ENCODE measurements at places on chromosomes 5 and 9.

DNA sequence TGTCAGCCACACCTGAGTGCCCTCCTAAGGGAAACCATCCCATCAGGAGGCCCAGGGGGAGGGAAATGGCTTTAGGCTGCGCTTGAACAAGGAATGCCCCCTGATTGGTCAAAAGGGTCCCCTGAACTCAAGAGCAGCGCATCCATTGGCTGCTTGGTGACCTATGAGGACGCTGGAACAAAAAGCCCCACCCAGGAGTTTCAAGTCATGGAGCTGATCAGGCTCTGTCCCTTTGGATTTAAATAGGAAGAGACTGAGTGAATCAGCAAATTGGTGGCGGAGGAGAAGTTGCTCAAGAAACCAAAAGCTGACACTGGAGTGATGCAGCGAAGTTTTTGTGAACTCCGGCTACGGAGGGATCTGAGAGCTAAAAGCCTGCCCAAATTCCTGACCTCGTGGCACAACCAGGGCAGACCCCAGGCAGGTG, 66.7 kb downstream of the SMIM23 start:
- no peak for DNase-seq

GRCh38 chr5:163505049-163505367, 411 bp upstream of the MAT2B start:
- no peak for DNase-seq

DNA sequence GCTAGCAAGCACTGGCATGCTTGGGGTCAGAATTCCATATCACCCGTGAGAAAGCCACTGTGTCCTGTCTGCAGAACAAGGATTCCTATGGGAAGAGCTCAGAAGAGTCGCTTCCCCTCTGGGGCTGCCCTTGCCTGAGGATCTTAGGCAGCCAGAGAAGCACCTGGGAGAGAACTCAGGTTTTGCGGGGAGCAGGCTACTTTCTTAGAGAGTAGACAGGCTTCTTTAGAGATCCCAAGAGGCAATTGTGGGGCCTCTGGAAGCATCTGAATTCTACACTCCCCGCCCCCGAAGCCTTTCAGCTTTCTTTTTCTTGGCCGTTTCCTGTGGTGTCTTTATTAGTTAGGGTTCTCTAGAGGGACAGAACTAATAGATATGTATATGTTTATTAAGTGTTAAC, 40.9 kb downstream of the PHF2 start:
- DNase-seq, result no peak

- DNase-seq, result no peak
Observed at GRCh38 chr5:74020503-74020902, 394.5 kb downstream of the ARHGEF28 start.

DNA sequence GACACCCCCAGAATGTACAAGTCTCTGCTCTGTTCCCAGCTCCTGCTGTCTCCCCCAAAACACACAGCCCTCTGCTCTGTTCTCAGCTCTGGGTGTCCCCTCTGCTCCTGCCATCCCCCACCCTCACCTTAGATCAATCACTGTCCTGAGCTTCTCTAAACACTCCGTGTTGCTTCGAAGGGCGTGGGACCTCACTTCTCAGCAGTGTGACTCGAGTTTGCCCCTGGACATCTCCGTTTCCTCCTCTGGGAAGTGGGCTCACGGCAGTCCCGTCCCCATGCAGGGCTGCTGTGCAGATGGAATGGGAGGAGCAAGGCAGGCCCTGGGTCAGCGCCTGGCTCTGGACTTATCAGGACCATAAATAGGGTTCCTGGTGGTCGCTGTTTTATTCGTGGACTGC, 98.0 kb upstream of the RAPGEF1 start:
- DNase-seq, result no peak

- no peak for DNase-seq
Observed at GRCh38 chr5:135599421-135600151, 20.8 kb upstream of the CXCL14 start.

DNA sequence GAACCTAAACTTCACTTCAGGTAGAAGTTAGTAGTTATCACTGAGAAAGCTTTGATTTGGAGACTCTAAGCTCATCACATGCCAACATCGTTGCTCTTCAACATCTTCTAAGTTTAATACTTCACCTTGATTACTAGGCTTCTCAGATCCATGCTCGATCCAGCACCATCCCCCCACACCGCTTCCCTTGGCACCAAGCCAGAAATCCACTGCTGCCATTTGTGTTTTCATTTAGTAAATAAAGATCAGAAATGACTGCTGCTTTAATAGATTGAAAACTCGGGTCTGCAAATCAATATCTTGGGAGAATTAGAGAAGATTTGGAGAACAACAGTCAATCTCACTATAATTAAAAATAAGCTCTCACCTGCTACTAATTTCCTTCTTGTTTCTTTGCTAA, 214.7 kb upstream of the NR4A3 start:
- DNase-seq, result no peak

DNA sequence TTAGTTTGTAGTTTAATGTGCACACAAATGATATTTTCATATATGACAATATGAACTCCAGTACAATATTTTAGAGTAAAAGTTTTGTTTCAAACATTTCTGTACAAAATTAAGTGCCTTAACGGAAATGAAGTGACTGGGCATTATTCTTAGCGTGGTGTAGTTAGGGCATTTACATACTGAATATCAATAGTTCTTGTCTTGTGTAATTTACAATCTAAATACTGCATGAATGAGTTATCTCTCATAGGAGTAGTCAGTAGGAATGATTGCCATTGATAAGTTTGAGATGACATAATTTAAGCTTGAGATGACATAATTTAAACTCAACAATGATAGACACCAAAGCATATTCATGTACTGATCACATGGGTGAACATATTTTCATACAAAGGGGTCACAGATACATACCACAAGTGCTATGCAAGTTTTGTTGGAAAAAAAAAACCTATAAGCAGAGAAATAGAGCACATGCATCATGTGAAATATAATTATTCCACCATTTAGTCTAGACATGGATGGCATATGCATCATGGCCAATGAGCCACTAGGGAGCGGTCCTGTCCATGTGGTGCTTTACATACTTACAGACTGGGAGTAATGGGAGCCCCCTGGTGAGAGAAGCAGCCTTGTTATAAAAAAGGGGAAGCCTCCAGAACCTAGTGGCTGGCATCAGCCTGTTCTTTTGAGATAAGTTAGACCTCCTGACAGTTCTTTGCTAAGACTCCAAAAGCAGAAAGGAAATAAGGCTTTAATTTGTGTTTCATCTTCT, 1523.9 kb downstream of the MAT2B start:
- DNase-seq, result no peak

- no peak for DNase-seq
Observed at GRCh38 chr5:82364497-82364896, 86.3 kb upstream of the RPS23 start.

DNA sequence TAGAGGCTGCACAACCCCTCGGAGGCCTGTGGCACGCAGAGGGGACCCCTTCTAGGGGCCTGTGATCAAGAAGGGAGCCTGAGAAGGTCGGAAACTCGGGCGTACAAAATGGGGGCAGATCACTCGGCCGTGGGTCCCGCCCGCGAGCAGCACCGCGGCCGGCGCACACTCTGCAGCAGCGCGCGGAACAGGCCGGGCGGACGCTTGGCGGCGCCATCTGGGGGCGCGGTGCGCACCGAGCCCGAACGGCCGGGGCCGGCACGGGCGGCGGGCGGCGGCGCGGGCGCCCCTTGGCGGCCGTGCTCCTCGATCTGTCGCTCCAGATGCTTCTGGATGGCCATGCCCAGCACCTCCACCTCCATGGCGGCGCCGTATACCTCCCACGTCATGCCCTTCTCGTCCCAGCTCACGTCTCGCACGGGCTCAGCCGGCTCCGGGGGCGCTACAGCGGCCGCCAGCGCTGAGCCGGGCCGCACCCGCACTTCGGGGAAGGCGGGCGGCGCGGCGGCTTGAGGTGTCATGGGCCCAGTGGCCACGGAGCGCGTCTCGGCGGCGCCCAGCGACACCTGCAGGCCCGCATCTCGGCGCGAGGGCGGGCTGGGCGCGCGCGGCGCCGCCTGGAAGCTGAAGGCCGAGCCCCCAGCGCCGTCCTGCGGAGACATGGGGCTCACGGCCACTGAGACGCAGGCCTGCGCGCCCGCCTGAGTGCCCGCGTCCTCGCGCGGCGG, 13.1 kb downstream of the GPRIN1 start:
- peak; percentile 33 for DNase-seq

GRCh38 chr9:97307091-97307490, 368 bp upstream of the CCDC180 start:
- no peak for DNase-seq

- DNase-seq, result no peak
Observed at GRCh38 chr5:139023286-139023685, 148.2 kb upstream of the LRRTM2 start.

GRCh38 chr9:133108794-133109641, 12.0 kb downstream of the RALGDS start:
- no peak for DNase-seq

DNA sequence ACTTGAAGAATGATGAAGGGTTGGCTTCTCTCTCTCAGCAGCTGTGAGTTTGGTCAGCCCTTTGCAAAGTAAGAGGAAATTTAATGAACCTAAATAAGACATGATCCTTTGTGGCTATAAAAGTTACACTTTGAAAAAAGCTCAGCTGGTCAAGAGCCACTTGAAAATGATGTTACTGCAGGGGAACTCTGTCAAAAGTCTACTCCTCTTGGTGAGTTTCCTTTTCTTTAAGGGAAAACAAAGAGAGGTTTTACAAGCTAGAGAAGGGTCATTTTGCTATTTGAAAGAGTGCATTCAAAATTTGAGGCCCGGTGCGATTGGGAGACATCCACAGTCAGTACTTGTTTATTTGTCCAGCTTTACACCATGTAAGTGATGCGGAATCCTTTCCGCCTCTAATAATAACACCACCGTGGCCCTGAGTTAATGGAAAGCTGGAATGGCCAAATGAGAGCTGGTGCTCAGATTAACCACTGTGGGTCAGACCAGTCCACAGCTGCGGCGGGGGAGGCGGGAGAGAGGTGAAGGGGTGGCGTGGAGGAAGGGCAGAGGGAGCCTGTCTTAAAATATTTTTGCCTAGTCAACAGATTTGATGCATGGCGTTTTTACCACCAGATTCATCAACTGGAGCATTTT, 404.0 kb downstream of the TLE4 start:
- DNase-seq, result no peak

- DNase-seq, result peak; percentile 48
Observed at GRCh38 chr9:79583952-79584654, 12.3 kb downstream of the TLE4 start.

GRCh38 chr9:79357616-79358015, 214.1 kb upstream of the TLE4 start:
- no peak for DNase-seq

DNA sequence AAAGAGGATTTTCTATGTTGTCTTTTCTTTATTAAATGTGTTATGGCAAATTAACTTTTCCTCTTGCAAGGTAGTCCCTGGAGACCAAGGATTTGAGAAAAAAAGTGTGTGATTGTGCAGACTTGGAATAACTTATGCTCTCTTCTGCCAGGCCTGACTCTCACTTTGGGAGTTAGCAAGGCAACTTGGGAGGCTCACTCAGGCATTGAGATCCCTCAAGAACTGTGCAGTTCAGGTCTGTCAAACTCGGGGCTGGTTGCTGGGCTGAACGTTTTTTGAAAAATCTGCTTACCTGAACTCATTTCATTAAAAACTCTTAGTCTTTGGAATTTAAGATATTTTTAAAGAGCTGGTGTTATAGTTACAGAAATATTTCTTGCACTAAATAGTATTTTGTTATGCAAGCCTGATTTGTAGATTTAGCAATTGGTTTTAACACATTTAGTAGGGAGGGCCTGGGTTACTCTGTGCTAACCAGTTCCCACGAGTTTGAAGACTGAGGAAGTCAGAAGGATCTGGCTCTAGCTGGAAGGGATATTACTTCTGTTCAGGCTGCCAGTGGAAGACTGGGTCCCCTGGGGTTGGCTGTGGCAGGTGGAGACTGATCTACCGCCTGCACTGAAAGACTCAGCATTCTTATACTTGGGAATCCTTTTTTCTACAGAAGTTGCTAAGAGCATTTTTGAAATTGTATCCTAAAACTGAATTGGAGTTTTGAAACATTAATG, 150.4 kb upstream of the PCSK5 start:
- DNase-seq, result no peak

DNA sequence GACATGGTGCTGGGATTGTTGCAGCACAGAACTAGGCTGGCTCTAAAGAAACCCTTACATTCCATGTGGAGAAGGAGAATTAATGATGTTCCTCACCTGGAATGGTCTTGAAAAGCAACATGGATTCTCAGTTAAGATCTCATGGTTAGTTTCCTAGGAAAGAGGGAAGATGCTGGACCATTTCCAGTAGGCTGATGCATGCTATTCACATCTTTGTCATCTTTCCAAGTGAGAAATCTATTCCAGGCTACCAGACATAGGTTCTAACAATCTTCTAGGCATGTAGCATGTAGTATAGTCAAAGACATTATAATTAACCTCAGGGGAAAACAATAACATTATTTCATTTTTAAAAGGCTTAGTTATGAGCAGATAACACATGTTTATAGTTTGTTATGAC, 44.3 kb downstream of the TMEM252 start:
- DNase-seq, result no peak

- DNase-seq, result no peak
Observed at GRCh38 chr9:135664801-135665794, 2.0 kb downstream of the LCN9 start.

DNA sequence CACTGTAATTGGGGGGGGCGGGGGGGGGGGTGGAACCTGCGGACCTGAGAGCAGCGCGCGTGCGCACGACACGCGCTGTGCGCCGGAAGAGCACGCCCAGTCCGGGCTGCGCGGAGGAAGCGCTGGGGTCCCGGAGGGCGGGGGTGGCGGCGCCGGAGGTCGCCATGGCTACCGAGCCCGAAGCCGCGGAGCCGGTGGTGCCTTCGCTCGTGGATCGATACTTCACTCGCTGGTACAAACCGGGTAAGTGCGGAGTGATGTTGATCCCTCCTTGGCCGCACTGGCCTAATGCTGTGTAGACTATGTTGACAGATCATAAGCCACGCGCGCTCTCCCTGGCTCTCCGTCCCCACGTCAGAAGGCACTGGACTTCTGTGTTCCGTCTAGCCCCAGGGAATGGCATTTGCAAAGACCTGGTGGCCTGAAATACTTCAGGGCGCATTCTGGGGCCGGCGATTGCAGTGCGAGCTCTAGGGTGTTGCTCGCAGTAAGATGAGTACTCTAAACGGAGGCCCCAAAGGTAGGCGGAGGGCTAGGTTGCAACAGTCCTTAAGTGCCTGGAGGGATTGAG, at the start of gene ABITRAM:
Gene ABITRAM (plus strand): TSS at position 78 of the 571 bp plus-strand sequence. CDS start 87 bp downstream, at position 165.
- DNase-seq, result peak; percentile 90

GRCh38 chr9:106023455-106023854, 329.1 kb downstream of the TMEM38B start:
- DNase-seq, result no peak

- DNase-seq, result no peak
Observed at GRCh38 chr5:172093965-172094364, 87.5 kb upstream of the FBXW11 start.
